ENCODE measurements at places on chromosomes 2 and 18.

DNA sequence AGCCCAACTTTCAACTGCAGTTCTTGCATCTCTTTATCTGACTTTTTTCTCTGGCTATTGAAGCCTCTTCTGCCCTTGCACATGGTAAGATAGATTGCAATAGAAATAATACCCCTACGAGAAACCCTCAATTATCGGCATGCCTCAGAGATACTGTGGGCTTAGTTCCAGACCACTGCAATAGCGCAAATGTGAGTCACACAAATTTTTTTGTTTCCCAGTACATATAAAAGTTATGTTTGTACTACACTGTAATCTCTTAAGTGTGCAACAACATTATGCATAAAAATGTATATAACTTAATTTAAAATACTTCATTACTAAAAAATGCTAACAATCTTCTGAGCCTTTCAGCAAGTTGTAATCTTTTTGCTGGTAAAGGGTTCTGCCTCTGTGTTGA lies 124.7 kb downstream of the PDE1A start:
- no peak for DNase-seq

DNA sequence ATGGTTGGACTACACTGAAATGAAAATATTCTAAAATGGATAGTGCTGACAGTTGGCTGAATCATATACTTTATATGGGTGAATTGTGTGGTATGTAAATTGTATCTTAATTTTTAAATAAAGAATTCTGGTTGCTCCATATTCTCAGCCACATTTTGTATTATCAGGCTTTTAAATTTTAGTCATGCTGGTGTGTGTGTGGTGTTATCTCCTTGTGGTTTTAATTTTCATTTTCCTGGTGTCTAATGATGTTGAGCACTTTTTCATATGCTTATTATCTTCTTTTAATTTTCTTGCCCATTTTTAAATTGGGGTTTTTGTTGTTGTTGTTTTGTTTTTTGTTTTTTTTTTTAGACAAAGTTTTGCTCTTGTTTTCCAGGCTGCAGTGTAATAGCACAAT lies 3.8 kb upstream of the HIBCH start:
- DNase-seq: no peak

- no peak for DNase-seq
These were observed 7.1 kb downstream of the WDR54 start for GRCh38 chr2:74428675-74429074.

DNA sequence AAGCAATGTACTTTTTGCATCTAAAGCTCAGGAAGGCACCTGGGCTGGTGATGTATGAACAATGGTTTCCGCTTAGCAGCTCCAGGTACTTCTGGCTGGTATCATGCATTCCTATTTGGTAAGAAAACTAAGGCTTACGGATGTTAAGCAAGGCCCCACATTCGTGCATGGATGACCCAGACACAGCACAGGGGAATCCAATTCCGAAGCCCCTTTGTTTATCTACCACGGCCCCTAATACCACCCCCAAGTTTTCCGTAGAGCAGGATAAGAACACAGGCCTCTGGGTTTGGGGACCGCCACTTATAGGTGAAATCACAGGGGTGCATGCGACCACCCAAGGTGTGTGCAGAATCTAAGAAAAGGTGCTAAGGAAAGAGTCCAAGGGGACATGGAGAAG lies 192.1 kb upstream of the ID2 start:
- DNase-seq: no peak

GRCh38 chr18:58779529-58779928 lies 85.1 kb upstream of the ZNF532 start:
- no peak for DNase-seq

- DNase-seq: no peak
These were observed 49.7 kb upstream of the CCDC85A start for GRCh38 chr2:56133931-56134629.

DNA sequence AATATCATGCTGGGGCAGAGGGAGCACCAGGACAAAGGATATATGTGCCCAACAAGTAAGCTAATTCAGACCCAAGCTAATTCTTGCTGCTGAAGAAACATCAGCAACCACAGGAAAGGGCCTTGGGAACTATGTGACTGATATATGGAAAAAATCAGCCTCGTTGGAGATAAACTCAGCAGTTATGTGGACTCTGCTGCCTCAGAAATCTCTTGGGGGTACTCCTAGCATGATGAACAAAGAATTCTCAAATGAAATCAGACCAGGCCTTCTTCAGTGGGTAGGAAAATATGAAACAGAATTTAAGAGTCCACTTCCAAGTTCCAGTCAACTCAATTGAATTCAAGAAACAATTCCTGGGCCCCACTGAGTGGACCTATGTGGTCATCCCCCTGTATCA lies 367.9 kb downstream of the TNS1 start:
- DNase-seq: no peak

- DNase-seq: no peak
These were observed 184.8 kb downstream of the DIS3L2 start for GRCh38 chr2:232146294-232146693.

GRCh38 chr2:221844212-221845020 lies 272.3 kb upstream of the EPHA4 start:
- no peak for DNase-seq

DNA sequence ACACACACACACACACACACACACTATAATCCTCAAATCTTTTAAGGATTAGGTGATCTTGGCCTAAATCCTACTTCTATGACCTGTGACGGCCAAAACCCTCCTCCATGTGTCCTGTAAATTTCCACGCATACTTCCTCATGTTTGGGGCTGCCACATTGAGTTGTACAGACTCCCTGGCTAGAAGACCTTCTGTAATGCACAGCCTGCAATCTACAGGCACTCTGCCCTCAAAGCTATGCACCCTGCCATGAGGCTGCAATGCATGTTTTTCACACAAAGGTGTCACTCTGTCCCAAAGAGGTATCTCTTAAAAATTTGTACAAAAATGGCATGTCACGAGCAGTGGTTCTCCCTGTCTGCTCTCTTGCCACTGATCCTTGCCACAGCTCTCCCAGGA lies 26.4 kb upstream of the B4GALT6 start:
- no peak for DNase-seq

DNA sequence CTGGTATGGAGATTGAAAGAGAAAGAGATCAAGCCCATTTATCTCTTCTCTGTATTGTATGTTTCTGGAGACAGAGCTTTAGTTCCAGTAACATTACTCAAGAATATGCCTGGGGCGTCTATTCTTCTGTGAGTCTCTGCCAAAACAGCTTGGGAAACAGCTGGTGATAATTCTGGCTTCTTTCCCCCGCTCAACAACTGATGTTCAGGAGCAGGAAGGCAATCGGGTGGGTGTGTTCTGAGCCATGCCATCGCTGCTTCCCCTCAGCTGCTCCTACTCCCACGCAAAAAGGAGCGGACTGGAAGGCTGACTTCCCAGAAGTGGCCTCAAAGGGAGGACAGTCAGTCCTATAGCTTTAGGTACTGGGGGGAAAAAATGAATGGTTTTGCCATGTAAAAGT lies 695.1 kb downstream of the PLCL1 start:
- DNase-seq: no peak

DNA sequence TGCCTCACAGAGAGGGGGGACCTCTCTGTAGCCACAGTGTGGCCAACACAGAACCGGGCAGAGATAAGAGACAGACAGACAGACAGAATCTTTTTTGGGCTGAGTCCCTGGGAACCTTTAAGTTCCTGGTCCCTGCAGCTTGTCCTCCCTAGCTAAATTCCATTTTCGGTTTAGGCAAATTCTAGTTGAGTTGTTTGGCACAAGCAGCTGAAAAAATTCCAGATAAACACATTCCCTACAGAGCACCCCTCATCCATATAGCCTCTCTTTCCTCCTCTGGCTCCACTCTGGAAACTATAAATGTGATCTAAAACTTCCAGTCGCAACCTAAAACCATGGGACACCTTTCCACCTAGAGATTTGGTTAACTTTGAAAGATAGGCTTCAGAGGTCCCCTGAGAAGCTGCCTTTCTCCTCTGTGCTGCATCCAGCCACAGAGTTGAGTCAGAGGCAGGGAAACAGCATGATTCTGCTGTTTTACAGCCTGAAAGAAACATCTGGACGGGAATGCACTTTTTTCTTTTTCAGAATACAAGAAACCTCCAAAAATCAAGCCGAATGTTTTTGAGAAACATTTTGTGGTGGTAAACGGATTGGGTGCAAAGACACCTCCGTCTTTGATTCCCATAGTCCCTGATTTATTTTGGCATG lies 30.9 kb downstream of the SLC4A3 start:
- DNase-seq: no peak

- DNase-seq: no peak
These were observed 9.0 kb downstream of the SP140L start for GRCh38 chr2:230335864-230336506.

GRCh38 chr2:74886251-74886650 lies 52.3 kb downstream of the HK2 start:
- DNase-seq: no peak

DNA sequence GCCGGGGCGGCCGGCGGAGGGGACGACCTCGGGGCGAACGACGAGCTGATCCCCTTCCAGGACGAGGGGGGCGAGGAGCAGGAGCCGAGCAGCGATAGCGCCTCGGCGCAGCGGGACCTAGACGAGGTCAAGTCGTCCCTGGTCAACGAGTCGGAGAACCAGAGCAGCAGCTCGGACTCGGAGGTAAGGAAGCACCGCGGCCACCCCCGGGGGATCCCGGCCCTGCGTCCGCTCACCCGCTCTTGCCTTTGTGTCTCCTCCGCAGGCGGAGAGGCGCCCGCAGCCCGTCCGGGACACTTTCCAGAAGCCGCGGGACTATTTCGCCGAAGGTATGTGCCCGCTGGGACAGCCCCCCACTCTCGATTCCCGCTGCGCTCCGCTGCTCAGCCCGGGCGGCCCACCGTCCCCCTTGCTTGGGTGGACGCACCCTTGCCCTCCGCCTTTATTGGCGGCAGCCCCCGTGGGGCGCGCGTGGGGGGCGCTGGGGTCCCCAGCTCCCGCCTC lies 611 bp downstream of the TCF7L1 start:
- DNase-seq: peak; percentile 27

DNA sequence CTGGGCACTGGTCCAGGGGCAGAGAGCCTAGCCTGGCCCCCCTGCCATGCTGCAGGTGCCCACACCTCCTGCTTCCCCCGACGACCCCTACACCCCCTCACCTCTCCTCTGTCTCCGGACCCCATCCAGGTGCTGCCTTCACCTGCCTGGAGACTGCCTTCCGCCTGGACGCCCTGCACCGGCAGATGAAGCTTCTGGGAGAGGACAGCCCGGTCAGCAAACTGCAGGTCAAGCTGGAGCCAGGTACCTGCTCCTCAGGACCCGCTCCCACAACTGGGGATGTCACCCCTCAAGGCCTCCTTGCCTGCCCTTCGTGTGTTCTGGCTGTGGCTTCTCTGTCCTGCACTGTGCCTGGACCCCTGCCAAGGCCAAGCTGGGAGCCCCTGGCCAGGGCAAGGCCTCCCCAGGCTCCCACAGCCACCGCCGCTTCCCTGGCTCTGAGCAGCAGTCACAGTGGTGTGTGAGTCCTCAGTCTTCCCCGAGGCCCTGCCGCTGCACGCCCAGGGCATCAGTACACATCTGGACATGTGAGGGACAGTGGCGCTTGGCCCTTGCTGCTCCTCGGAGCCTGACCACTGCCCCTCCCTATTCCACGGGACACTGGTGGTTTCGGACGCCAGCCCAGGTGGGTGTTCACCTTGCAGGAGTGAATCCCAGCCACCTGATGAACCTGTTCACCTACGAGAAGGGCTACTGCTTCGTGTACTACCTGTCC lies 6.3 kb downstream of the RNPEPL1 start:
- no peak for DNase-seq

DNA sequence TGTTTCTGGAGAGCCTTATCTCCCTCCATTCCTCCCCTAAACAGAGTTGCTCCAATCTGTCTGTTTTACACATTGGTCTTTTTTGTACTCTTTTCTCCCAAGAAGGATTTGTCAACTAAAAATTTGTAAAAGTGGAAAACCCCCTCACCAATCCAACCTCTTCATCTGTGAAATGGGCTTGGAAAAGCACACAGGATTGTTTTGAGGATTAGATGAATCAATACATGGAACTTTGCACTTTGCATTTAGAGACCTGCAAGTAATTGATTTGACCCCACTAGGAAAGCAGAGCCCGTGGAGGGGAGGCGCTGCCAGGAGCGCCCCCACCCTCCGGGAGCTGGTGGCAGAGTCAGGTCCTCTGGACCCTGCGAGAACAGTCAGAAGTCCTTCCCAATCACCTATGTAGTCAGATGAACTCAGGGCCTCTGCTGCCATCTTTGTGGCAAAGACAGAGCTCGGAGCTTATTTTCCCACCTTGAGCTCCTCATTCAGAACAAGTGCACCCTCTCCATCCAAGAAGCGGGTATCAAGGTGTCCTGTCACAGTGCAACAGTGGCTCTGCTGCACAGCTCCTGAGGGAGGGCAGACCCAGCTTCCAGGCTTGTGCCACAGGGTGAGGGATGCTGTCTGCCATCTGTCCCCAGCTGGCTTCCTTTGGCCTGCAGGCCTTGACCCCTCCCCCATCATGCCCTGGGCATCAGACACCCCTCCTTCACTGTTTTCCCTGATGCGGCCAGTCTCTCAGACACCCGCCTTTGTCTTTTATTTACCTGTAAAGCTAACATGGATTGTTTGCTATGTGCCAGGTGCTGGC lies 1.7 kb upstream of the TMEM185B start:
- DNase-seq: no peak

DNA sequence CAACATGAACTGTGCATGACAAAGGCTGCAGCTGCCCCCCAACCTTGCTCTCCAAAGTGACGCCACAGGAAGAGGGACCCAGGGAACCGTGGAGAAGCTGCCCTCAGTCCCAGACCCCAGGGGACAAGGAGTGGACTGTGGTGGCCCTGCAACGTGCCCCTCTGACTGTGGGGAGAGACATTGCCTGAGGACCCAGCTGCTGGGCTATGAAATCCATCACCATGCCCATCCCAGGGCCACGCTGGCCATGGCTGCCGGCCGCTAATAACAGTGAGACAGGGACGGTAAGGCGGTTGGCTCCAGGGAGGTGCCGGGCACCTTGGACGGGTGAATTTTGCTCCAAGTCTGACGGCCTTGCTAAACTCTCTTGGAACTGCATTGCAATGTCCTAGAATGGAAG lies 211.3 kb upstream of the HDAC4 start:
- no peak for DNase-seq

DNA sequence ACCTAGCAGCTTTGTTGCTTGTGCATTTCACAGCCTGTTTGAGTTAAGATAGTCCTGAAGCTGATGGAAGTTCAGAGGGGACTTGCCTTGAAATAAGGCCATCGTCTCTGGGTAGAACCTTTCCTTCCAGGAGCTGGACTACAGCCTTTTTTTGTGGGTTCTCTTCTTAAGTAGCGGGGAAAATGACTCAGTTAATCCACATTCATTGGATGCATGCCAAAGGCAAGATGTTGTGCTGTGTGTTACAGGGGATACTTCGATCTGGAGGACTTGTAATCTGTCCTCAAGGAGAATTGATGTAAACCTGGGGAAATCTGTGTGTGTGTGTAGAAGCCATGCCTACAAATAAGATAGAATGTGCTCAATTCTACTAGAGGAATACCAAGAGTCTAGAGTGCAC lies 46.8 kb downstream of the RPIA start:
- DNase-seq: no peak

DNA sequence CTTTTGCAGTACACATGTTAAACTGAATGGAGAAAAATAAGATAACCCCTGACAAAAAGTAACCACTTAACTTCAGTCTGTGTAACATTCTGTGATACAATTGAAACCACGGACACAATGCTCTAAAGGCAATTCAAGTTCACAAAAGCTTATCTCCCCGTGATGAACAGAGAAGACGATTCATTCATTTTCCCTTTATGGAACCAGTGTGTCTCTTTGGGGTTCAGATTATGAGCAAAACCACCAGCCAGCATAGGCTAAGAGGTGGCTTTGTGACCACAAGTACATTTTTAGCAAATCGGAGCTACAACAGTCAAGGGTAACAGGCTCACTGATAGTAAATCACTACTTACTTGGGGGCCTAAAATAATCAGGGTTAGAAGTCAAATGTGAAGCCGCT lies 120.6 kb upstream of the SMAD7 start:
- DNase-seq: no peak
